ENCODE measurements at places on chromosomes 12 and 14.
A peak's percentile ranks its signal among the peaks of the same experiment; 100 is the strongest.

- no peak for DNase-seq
These were observed 100.5 kb downstream of the TSPAN8 start for GRCh38 chr12:71057330-71057729.

GRCh38 chr12:111408686-111409402 lies 3.1 kb downstream of the SH2B3 start:
- DNase-seq: no peak

DNA sequence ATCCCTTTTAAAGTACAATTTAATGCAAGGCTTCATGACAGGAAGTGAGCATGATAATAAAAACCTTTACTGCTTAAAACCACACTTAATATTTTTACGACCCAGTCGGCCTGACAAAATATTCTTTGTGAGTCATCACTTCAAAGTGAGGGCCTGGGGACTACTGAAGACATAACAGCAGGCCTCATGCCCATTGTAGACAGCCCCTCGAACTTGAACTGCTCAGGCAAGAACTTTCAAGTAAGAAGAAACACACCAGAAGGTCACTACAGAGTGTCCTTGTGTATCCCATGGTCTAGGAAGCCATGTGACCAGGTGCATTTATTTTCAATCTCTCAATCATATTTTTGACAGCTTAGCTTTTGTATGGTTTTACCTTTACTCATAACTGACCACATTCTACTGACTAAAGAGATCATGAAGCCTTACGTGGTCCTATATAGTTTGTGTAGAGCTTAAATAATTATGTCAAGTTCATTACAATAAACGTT lies 61.4 kb upstream of the MANSC4 start:
- DNase-seq: no peak

- no peak for DNase-seq
These were observed 293.0 kb upstream of the TBX3 start for GRCh38 chr12:114976959-114977358.

DNA sequence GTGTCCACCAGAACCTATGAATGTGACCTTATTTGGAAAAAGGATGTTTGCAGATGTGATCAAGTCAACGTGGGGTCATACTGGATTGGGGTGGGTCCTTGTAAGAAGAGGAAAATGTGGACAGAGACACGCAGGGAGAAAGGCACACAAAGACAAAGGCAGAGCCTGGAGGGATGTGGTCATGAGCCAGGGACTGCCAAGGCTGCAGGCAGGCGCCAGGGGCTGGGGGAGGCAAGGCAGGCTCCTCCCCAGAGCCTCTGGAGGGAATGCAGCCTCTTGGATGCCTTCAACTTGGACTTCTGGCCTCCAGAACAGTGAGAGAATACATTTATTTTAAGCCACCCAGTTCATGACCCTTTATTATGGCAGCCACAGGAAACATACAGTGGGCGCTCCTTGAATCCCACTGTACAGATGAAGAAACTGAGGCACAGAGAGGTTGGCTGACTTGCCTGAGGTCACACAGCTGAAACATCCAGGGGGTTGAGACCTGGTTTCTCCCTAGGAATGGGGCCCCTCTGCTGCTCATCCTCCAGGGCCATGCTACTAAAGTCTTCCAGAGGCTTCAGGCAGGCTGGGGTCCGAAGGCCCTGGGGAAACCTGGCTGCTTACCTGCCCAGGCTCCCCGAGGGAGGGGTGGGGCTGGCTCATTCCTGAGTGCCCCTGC lies 99.7 kb downstream of the RFLNA start:
- no peak for DNase-seq

DNA sequence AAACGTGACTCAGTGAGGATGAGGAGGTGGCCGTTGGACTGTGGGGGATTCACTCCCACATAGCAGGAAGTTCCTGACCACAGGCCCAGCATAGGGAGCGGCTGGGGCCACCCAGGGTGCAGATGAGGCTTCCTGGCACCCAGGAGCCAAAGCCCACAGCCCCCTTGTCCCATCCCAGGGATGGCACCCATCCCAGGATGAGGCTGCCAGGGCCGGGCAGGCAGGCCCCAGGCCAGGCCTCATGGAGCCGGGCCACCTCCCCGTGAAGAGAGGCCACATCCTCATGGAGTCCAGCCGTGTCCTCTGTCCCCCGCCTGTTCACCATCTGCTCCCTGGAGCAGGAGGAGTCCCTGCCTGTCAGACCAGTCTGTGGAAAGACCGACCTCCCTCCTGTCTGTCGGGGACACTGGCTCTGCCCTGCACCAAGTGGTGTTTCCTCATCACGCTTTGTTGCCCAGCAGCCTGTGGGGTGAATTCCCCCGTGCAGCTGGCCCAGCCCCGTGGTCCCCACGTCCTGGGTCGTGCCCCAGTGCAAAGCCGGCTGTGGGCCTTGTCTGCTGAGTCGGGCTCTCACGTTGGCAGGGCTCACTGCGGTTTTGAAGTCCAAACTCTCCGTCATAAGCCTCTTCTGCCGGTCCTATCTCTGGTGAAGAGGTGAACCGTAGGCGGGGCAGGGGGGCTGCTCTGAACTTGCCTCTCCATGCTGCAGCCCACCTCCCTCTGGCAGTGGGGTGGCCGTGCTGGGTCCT lies 24.5 kb downstream of the MMP17 start:
- DNase-seq: no peak

GRCh38 chr12:30023186-30023585 lies 239.4 kb upstream of the TMTC1 start:
- DNase-seq: no peak

DNA sequence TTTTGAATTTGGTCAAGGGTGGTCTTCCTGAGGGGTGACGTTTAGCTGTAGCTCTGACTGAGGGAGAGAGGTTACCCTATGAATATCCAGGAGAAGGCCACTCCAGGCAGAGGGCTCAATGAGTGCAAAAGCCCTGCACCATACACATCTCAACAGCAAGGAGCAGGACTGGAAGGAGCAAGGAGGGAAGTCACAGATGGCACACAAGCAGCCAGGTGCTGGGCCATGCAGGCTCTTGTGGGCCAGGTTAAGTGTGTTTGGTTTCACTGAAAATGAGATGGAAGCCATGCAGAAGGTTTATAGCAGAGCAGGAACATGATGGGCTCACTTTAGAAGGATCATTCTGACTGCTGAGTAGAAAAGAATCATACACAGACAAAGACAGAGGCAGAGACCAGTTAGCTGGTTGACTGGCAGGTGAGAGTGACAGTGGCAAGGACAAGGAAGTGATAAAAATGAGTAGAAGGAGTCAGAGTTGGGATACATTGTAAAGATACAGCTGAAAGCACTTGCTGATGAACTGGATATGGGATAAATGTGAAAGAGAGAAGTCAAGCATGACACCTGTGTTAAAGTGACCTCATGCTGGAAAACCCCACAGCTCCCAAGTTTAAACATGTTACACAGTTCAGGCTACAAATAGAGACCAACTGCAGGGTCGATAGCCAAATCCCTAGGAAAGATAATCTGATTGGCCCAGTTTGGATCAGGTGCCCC lies 81.2 kb downstream of the PRKD1 start:
- no peak for DNase-seq

- no peak for DNase-seq
These were observed 229.9 kb upstream of the HMGA2 start for GRCh38 chr12:65594409-65594808.

- no peak for DNase-seq
These were observed 7.9 kb downstream of the EIF2B2 start for GRCh38 chr14:75010472-75011093.

GRCh38 chr12:122406701-122407164 lies 15.7 kb downstream of the CLIP1 start:
- no peak for DNase-seq

GRCh38 chr14:84975241-84975902 lies 554.6 kb upstream of the FLRT2 start:
- DNase-seq: peak; percentile 4

DNA sequence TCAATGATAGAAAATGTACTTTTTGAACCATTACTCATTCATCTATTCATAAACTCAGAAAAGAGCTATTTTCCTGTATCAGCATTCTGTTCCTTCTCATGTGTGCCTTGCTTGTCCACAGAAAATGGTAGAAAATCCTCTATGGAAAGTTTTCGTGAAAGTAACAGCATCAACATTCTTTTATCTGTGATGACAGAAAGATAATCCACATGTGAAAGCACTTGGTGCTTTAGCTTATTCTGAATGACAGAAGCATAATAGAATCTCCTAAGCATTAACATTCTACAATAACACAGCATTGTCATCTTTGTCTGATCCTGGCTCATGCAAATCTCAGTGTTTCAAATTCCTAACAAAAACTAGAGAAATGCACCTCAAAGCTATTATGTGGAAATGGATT lies 431.9 kb downstream of the ADAMTS20 start:
- DNase-seq: no peak

- DNase-seq: no peak
These were observed 119.8 kb downstream of the SINHCAF start for GRCh38 chr12:31206038-31206670.

- no peak for DNase-seq
These were observed 208.0 kb downstream of the SLC41A2 start for GRCh38 chr12:104750061-104750460.

DNA sequence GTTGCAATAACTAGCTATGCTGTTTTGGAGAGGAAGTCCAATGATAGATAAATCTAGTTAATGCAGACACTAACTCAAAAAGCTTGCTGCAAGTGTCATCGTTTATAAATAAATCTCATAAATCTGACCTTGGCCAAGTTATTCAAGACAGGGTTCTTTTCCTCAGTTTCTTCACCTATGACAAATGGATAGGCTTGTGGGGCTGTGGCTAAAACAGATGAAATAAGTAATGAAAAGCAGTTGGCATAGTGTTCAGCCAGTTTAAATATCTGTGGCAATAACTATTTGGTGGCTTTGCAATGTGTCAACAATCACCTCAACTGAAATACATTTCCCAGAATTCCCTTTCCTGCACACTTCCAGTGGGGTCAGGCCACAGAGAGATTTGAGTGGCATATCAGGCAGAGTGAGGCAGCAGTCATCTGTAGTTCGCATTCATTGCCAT lies 169.9 kb downstream of the DYRK2 start:
- DNase-seq: no peak

- no peak for DNase-seq
These were observed 121.5 kb downstream of the PRKD1 start for GRCh38 chr14:29806124-29806517.

DNA sequence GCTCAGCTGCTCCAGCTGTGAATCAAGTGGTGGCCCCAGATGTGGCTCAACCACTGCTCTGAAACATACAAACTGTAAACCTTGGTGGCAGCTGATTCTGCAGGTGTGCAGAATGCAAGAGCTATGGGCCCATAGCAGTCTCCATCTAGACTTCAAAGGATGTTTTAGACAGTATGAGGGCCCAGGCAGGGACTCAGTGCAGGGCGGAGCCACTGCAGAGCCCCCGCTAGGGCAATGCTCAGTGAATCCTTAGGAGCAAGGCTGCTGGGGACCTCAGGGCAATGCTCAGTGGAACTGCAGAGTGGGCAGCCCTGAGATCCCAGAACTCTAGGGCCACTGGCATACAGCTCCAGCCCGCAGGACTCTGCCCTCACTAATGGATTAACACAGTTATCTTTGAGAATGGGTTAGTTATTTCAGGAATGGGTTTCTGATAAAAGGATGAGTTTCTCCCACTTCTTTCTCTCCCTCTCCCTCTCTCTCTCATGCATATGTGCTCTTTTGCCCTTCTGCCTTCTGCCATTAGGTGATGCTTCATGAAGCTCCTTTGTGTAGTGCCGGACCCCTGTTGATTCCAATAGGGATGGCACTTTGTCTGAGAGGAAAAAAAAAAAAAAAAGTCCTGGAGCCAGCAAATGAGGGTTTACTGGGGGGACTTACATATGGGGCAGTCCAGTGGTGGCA lies 48.4 kb upstream of the JDP2 start:
- DNase-seq: no peak

DNA sequence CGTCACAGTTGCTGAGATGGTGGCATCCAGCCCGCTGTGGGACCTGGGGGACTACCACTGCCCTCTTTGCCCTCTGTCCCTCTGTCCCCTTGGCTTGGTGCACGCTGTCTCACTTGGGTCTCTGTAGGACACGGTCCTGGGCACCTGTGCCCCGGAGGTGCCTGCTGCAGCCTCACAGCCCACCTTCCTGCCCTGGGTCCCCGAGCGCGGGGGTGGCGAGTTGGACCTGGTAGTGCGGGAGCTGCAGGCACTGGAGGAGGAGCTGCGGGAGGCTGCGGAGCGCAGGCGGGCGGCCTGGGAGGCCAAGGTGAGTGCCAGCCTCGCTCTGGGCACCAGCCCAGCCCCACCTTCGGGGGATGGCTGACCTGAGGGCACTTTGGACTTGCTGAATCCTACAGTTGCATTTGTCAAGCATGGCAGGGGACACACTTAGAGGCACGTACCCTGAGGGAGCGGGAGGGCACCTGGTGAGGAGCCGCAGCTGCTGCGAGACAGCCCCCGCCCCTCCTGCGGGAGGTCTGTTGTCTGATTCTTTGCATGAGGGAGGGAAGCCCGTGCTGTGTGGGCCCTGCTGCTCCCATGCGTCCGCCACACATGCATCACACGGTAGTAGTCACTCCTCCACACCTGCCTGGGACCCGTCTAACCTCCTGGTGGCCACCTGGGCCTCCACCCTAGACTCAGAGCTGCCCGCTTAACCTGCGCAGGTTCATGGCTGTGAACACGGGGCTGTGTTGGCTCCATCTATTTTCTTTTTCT lies 6.8 kb downstream of the TEDC1 start:
- no peak for DNase-seq

- DNase-seq: no peak
These were observed at the start of gene SLC7A8 for GRCh38 chr14:23183479-23183878. Gene SLC7A8, minus strand, starts transcription at chr14:23183660. Its CDS starts 746 bp downstream, at chr14:23182914.

- no peak for DNase-seq
These were observed 139.1 kb downstream of the ZFP36L1 start for GRCh38 chr14:68653804-68654203.

DNA sequence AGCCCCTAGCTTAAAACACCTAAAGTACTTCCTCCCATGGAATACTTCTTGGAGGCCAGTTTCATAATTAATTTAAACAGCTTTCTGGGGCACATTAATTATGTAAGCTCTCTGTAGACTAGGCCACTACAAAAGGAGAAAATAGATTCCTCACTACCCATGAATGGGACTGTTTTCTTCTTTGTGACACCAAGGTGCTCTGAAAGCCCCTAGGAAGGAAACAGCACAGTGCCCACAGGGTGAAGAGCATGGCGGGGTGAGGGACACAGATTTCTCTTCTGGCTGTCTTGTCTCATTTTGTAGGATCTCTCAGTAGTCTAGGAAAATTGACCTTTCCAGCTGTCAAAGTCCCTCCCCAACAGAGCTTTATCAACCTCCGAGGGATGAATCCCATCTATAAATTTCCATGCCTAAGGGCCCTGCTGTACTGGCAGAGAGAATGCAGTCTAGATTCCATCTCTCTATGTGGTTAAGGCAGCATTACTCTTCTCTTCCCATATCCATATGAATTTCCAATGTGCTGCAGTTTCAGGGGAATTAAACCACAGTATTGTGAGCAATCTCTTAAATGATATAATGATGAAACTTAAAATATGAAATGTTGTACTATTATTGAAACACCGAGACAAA lies 183.6 kb upstream of the GRIP1 start:
- no peak for DNase-seq

DNA sequence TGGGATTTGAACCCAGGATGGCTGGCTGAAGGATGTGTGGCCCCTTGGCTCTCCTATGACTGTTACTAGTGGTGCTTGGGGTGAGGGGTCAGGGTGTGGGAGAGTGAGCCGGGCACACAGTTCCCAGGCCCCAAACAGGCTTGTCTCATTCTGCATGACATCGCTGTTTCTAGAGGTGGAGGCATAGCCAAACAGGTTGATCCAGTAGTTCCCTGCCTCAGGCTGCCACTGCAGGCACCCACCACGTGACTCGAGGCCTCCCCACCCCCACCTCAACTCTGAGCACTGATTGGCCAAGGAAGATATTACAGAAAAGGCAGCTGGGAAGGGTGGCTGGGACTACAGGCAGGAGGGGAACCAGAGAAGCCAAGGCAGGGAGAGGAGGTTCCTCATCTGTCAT lies 102.6 kb downstream of the NCOR2 start:
- DNase-seq: no peak

GRCh38 chr12:71124835-71125460 lies 32.9 kb downstream of the TSPAN8 start:
- no peak for DNase-seq

All from left renal cortex interstitium (tissue), 4 donors.